ENCODE measurements at places on chromosomes 4 and X. TPM values are rescaled to one million over a fixed set of nuclear protein-coding genes. Genes with fewer than 3 reads are reported as not detected.

DNA sequence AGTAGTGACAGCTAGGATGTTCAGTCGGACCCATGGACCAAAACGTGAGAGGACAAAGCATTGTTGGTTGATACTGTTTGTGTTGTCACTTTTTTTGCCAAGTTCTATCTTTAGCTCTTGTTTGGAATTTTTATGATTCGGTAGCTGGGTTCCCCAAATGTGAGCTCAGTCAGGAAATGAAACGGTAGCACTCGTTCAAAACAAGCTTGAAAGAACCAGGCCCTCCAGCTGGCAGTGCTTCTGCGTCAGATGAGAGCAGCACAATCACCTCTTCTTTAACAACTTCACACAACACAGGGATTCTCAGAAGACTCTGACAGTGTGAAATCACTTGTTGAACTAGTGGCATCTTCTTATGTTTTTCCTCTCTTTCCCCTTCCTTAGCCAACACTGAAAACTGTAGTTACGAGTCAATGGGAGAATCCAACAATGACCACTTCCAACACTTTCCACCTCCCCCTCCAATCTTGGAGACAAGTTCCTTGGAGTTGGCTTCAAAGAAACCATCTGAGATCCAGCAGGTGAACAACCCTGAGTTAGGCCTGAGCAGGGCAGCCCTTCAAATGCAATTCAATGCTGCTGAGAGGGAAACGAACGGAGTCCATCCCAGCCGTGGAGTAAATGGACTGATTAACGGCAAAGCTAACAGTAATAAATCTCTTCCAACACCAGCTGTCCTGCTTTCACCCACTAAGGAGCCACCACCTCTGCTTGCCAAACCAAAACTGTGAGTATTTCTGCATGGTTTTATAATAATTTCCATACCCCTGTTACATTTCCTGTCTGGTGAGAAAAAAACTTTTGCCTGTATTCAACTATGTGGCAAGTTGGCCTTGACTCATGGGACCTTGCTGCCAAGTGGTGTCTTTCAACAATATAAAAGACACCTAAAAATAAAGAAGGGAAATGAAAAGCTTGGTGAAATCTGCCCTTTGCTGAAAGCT, 214.6 kb downstream of the PALLD start:
- no peak for DNase-seq

DNA sequence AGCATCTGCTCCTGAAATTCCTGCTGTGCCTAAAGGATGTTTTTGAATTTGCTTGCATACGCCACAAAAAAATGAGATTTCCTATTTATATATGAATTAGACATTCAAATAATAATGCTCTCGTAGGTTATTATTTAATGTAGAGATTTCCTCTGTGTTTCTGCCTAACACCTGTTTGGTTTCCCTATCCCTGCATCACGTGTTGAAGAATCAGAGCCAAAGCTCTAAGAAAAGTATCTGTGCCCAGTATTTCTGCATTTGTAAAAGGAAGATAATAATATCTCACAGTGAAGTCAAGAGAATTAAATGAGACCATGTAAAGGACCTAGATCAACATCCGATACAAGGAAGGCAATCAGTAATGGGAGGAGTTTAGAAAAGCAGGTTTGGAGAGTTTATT, 179.5 kb downstream of the HNRNPD start:
- DNase-seq = no peak

DNA sequence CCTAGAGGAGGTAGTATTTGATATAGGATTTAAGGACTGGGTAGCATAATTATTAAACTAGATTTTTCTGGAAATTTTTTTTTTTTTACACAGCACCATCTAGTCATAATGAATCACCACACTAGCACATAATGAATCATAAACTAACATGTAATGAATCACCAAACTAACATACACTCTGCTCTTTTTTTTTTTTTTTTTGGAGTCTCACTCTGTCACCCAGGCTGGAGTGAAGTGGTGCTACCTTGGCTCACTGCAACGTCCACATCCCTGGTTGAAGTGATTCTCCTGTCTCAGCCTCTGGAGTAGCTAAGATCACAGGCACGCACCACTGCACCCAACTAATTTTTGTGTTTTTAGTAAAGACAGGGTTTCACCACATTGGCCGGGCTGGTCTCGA, 92.5 kb downstream of the FAM13A start:
- no peak for DNase-seq

Gene CFAP299
- total RNA-seq = not detected

Gene PAGE5
- total RNA-seq = not detected

Gene BCORL1
- 10.0 TPM for total RNA-seq
